ENCODE measurements at places on chromosomes 2 and 18. TPM values are rescaled to one million over a fixed set of nuclear protein-coding genes. Genes with fewer than 3 reads are reported as not detected.

The CHRNG gene
- total RNA-seq = not detected

The MC5R gene
- total RNA-seq = not detected

The SERPINB4 gene
- total RNA-seq = not detected

The GREB1L gene
- 8.0 TPM for total RNA-seq

The DPP10 gene
- 0.32 TPM for total RNA-seq

GRCh38 chr2:9751831-9752230 lies 91.4 kb upstream of the TAF1B start:
- no peak for DNase-seq

- no peak for DNase-seq
Observed at GRCh38 chr2:46257476-46257875, 39.7 kb upstream of the EPAS1 start.

The ANKRD23 gene
- 10.6 TPM for total RNA-seq

DNA sequence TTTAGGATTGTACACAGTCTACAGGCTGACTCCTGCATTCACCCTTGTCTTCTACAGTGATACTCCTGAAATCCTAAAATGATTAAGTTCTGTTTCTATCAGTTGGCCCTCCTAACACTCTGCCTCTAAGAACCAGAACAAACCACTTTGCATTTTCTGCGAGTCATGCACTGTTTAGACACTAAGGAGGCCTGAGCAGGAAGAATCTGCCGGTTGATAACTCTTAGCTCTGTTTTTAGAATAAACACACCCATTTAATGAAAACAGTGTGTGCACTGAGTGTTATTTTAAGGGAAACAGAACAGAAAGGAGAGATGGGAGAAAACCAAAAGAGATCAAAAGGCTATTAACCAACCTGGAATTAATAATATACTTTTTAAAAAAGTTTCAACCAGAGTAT lies 22.9 kb upstream of the SSB start:
- no peak for DNase-seq
